ENCODE measurements at places on chromosomes 13 and 19. TPM values are rescaled to one million over a fixed set of nuclear protein-coding genes. Genes with fewer than 3 reads are reported as not detected.
A peak's percentile ranks its signal among the peaks of the same experiment; 100 is the strongest.

Gene GNG8
- total RNA-seq: not detected

Gene ATXN8OS
- total RNA-seq: not detected

DNA sequence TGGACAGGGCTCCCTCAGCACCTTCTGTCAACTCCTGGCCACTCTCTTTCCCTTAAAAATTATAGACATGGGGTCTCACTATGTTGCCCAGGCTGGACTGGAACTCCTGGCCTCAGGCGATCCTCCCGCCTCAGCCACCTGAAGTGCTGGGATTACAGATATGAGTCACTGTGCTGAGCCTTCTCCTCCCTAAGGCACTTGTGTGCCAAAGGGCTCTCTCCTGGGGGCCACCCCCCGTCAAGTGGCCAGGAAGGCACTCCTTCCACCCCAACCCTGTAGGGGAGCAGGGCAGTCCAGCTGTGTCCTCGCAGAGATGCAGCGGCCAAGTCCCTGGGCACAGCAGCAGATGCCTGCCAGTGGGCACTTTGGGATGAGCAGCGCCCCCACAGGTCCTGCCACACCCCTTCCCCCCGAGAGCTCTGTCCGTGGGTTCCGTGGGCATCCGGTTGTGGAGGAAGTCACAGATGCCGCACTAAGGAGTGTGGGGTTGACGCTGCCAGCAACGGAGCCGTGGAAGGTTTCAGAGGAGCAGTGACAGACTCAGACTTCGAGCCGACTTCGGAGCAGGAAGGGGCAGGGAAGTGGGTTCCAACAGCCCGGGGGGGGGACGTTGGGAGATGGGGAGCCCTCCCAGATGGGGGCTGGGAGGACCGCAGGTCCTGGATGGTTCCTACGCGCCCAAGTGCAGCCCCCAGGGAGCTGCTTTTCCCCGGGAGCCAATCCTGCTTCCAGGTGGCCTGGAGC lies 3.3 kb upstream of the UQCR11 start:
- H3K4me1 ChIP-seq: peaks cover 26% of the 10 kb centered on the region
- no peaks in the 10 kb centered on the region for H3K27me3 ChIP-seq
- no peak overlapping the region for H3K4me3 ChIP-seq

GRCh38 chr13:30744056-30744680 lies 8.8 kb downstream of the ALOX5AP start:
- peak; percentile 84 for DNase-seq
- peak overlapping the region; percentile 28 for H3K4me3 ChIP-seq
- H3K27me3 ChIP-seq: no peaks in the 10 kb centered on the region
- H3K27ac ChIP-seq: peak overlapping the region; percentile 72
- no peaks in the 10 kb centered on the region for H3K36me3 ChIP-seq
- H3K4me1 ChIP-seq: peaks cover 54% of the 10 kb centered on the region
